ENCODE measurements at places on chromosomes 3 and 15. TPM values are rescaled to one million over a fixed set of nuclear protein-coding genes. Genes with fewer than 3 reads are reported as not detected.

GRCh38 chr3:54999811-55000210 lies 72.0 kb upstream of the LRTM1 start:
- DNase-seq = no peak

DNA sequence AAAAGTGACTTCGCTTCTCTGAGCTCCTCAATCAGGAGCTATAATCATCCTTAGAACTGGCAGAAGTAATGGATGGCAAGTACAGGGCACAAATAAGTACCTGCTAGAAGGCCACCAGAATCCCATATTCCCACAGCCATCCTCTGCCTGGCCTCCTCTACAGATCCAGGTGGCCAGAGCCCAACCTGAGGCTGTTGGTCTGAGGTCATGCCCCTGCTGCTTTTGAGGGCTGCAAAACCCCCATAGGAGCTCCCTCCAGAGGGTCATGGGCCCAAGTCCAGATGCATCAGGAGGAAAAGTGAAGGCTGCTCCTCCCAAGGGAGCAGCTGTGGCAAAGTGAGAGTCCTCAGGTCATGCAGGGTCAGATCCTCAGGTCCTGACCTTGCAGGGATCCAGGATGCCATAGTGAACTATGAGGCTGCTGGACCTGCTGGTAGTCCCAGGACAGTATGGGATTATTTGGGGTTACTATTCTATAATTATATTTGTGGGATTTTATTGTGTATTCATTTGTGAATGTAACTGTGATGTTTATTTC lies 3.0 kb upstream of the PLCD1 start:
- DNase-seq = no peak

- no peak for DNase-seq
Observed at GRCh38 chr3:135621184-135621920, 344.2 kb upstream of the PPP2R3A start.

- DNase-seq = no peak
Observed at GRCh38 chr3:195221876-195222617, 48.9 kb downstream of the XXYLT1 start.

- DNase-seq = no peak
Observed at GRCh38 chr3:52339612-52340011, 23.5 kb downstream of the DNAH1 start.

GRCh38 chr3:179884136-179884535 lies 152.6 kb downstream of the PEX5L start:
- no peak for DNase-seq

GRCh38 chr3:113532698-113533533 lies 561 bp downstream of the SIDT1 start:
- DNase-seq = no peak

DNA sequence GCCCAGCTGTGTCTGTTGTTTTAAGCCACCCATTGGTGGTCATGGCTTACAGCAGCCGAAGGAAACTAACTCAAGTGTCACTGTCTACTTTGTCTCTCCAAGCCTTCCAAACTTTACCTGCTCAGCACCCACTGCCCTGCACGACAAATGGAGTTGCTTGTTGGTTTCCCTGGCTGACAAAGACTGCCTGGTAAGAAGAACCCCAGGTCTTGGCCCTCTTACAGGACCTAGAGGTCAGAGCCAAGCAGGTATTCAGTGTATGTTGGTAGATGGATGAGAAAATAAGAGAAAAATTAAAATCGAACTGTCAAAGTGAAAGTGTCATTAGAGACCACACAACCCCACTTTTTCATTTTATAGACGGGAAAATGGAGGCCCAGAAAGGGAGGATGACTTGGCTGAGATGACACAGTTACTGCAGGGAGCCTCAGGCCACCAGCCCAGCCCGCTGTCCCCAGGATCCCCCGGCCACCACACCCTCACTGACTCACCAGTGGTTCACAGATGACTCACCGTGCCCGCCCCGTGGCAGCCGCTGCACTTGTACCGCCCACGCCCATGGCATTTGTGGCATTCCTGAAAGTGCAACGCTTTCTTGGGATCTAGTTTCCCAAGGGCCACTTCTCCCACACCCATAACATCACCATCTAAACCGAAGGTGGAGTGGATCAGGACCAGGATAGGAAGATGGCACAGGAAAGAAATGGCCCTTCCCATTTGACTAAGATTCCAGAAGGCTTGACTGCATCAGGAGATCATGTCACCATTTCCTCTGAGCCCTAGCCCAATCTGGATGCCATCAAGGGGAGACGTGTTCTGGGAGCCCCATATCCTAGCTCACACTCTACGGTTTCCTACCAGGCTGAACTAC lies 15.2 kb downstream of the SSUH2 start:
- DNase-seq = peak; percentile 44

DNA sequence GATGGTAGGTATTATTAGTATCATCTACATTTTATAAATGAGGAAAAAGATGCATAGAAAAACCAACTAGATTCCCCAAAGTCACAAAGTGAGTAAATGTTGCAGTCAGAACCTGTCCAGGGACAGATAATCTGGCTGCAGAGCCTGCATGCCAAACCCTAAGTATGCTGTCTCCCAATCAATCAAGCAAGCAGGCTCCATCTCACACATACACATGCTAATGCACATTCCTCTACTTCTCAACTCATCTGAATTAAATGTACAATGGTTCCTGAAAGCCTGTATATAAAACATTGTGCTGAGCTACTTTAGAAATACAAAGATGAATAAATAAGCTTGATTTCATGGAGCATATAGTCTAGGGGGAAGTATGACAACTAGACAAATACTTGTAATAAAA lies 101.0 kb downstream of the CBLB start:
- no peak for DNase-seq

DNA sequence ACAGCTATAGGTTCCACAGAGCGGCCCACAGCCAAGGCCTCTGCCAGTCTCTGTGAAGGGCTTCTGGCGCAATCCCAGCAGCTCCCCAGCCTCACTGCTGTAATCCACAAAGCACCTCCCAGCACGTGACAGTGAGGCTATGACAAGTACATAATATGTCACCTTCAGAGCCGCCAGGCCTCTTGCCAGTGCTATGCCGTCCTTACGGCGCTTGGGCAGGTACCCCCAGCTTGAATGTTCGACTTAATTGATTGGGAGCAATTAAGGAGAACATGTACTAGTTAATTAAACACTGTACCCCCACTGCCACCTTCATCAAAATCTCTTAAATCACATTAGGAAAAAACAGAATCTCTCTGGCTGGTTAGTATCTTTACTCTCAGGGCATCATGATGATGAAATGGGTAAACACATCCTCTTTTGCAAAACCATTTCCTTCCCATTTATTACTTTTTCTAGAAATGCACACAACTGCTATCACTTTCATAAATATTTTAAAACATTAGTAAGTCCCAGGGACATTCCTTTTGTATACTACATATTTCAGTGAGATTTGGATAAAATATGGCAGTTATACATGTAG lies 169.9 kb downstream of the XXYLT1 start:
- no peak for DNase-seq

- no peak for DNase-seq
Observed at GRCh38 chr3:89932882-89933281, 825.5 kb downstream of the EPHA3 start.

DNA sequence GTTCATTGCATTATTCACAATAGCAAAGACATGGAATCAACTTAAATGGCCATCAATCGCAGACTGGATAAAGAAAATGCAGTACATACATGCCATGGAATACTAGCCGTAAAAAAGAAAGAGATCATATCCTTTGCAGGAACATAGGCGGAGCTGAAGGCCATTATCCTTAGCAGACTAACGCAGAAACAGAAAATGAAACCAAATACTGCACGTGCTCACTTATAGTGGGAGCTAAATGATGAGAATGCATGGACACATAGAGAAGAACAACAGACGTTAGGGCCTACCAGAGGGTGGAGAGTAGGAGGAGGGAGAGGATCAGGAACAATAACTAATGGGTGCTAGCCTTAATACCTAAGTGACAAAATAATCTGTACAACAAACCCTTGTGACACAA lies 57.9 kb downstream of the RASA2 start:
- no peak for DNase-seq

DNA sequence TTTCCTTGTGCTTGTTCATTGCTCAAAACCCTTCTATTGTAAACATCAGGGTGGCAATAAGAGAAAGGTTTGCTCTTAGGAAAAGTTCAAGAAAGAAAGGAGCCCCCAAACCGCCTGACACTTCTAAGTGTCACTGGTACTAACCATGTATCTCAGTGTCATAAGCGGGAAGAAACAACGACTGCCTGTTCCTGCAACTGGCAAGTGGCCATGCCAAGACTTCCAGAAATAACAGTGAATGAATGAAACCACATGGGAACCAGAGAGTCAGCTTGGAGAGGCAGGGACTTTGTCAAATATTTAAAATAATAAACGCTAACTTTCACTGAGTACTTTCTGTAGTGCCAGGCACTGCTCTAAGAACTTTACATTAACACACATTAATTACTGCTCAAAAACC lies 1.1 kb downstream of the PLSCR2 start:
- DNase-seq = no peak

DNA sequence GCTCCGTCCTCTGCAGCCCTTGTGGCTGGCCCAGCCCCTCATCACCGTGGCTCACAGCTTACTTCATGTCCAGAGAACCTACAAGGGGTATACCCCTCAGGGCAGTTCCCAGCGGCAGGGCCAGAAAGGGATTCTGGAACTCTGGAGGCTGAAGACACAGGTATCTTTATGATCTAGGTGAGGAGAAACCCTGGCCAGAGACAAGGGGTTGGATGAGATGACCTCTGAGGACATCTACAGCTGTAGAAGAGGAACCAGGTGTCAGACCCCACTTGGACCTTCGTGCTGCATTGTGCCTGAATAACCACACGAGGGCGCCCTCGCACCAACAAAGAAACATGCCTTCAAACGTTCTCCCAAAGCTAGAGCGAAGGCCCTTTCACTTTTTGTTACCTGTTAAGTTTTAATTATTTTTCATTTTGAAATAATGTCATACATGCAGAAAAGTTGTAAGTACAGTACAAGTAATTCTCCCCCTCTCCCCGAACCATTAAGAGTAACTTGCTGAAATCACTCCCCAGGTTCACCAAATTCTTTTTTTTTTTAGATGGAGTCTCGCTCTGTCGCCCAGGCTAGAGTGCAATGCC lies 118.7 kb upstream of the SMAD3 start:
- DNase-seq = no peak

- DNase-seq = no peak
Observed at GRCh38 chr15:63849906-63850305, 16.2 kb upstream of the HERC1 start.

- no peak for DNase-seq
Observed at GRCh38 chr3:47370887-47371697, 9.7 kb upstream of the PTPN23 start.

DNA sequence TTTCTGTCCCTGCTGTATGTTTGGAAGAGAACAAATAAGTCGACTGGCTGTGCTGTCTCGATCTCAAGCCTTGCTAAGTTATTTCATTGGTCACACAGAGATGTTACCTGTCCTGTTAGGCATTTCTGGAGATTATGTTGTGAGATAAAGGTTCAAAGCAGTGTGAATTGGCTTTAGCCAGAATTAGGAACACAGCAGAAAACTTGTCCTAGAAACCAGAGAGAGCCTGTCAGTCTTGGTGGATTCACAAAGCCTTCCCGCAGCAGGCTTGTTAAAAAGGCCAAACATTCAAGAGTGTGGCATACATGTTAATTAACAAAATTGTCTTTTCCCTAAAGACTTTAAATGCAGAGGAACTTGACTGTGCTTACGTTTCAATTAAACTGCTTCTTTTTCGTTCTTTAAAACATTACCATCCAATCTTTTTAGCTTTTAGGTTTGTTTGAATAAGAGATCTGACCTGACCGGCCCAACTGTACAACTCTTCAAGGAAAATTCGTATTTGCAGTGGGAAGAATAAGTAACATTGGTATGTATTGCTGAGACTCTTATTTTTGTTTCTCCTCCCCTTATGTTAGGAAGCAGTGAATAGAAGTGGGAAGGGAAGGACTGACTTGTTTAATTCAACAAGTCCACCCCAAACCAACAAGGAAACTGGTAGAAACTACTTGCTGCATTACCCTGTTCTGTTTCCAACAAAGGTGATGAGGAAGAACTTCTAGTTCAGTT lies 25.2 kb downstream of the ABHD2 start:
- DNase-seq = no peak

- DNase-seq = no peak
Observed at GRCh38 chr15:26376243-26376642, 396.6 kb downstream of the GABRB3 start.

DNA sequence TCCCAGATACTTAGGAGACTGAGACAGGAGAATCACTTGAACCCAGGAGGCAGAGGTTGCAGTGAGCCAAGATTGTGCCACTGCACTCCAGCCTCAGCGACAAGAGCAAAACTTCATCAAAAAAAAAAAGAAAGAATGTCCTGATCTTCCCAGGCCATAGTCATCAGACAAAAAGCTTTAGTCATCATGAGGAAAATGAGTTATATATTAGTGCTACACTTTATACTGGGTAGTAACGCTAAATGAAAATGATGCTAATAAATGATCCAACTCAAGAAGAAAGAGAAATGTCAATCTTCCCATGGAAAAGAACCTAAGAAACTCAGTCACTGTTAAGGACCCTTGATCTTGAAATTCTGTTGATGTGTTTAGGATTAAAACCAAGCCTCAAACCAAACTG lies 26.3 kb upstream of the TRIM59 start:
- DNase-seq = no peak

- no peak for DNase-seq
Observed at GRCh38 chr15:34336231-34336990, 1.2 kb downstream of the SLC12A6 start.

DNA sequence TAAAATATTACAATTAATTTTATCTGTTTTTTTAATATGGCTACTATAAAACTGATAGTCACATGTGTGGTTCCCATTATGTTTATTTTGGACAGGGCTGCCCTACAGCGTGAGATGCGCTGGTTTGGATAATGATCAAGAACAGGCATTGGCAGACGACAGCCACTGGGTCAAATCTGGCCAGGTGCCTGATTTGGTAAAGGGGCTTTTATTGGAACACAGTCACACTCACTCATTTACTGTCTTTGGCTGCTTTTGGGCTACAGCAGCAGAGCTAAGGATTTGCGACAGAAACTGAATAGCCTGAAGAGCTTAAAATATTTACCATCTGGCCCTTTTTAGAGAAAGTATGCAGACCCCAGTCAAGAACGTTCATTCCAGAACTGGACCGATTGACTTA lies 724.2 kb upstream of the CFAP20DC start:
- no peak for DNase-seq

GRCh38 chr3:9196020-9196419 lies 53.4 kb downstream of the SRGAP3 start:
- DNase-seq = no peak

GRCh38 chr15:92808598-92809063 lies 91.5 kb upstream of the CHD2 start:
- no peak for DNase-seq

- DNase-seq = no peak
Observed at GRCh38 chr3:61981060-61981459, 392.3 kb downstream of the FEZF2 start.

GRCh38 chr3:185739264-185739701 lies 85.6 kb downstream of the IGF2BP2 start:
- no peak for DNase-seq

OSBPL10 gene
- total RNA-seq = 153 TPM

CFAP100 gene
- not detected for total RNA-seq

SCAANT1 gene
- not detected for total RNA-seq

CHL1 gene
- total RNA-seq = 7.5 TPM

ZPLD1 gene
- not detected for total RNA-seq

CCDC33 gene
- not detected for total RNA-seq

ECE2 gene
- not detected for total RNA-seq

HRH1 gene
- total RNA-seq = 17.7 TPM

SORD gene
- total RNA-seq = 10.7 TPM

PCCB gene
- 22.6 TPM for total RNA-seq
